ENCODE measurements at places on chromosomes 7 and 10. TPM values are rescaled to one million over a fixed set of nuclear protein-coding genes. Genes with fewer than 3 reads are reported as not detected.

DNA sequence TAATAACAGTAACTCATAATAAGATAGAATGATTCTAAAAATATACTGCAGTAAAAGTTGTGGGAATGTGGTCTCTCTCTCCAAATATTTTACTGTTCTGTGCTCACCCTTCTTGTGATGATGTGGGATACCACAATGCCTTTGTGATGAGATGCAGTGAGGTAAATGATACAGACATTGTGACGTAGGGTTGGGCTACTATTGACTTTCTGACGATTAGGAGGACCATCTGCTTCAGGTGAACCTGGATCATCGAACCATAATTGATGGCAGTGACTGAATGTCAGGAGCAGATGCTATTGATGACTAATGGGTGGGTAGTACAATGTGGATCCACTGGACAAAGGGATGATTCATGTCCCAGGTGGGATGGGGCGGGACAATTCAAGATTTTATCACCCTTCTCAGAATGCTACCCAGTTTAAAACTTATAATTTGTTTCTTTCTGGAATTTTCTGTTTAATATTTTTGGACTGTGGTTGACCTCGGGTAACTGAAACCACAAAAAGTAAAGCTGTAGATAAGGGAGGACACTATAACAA lies 73.9 kb upstream of the ARMC3 start:
- no peaks in the 10 kb centered on the region for H3K4me1 ChIP-seq
- no peaks in the 10 kb centered on the region for H3K27me3 ChIP-seq
- H3K27ac ChIP-seq: no peak overlapping the region
- DNase-seq: no peak
- no peaks in the 10 kb centered on the region for H3K36me3 ChIP-seq
- no peak overlapping the region for H3K4me3 ChIP-seq

GRCh38 chr7:128724743-128725142 lies 14.4 kb upstream of the CALU start:
- DNase-seq: no peak
- H3K27ac ChIP-seq: no peak overlapping the region
- H3K4me1 ChIP-seq: no peaks in the 10 kb centered on the region
- H3K4me3 ChIP-seq: no peak overlapping the region

DNA sequence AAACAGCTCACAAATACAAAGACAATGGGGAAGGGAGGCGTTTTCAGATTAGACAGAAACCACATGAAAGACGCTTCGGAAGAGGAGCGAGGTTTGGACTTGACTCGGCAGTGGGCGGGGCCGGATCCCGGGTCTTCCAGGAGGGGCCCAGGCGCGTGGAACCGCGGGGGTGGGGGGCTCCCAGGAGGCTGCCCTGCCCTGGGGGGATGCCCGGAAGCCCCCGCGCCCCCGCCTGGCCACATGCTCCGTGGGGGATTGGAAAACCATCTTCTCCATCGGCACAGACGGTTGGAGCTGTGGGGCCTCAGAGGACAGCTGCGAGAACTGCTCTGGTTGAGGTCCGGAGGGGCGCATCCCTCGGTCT lies 186.0 kb upstream of the SHH start:
- no peaks in the 10 kb centered on the region for H3K27me3 ChIP-seq
- DNase-seq: no peak
- no peaks in the 10 kb centered on the region for H3K36me3 ChIP-seq
- H3K27ac ChIP-seq: no peak overlapping the region

ZNF503 gene
- total RNA-seq: 0.12 TPM

DENND11 gene
- 62.5 TPM for total RNA-seq

FOXP2 gene
- not detected for total RNA-seq

JCAD gene
- total RNA-seq: not detected

UBE3C gene
- total RNA-seq: 57.5 TPM

SMKR1 gene
- 1.2 TPM for total RNA-seq

ITGA8 gene
- total RNA-seq: not detected

DNA sequence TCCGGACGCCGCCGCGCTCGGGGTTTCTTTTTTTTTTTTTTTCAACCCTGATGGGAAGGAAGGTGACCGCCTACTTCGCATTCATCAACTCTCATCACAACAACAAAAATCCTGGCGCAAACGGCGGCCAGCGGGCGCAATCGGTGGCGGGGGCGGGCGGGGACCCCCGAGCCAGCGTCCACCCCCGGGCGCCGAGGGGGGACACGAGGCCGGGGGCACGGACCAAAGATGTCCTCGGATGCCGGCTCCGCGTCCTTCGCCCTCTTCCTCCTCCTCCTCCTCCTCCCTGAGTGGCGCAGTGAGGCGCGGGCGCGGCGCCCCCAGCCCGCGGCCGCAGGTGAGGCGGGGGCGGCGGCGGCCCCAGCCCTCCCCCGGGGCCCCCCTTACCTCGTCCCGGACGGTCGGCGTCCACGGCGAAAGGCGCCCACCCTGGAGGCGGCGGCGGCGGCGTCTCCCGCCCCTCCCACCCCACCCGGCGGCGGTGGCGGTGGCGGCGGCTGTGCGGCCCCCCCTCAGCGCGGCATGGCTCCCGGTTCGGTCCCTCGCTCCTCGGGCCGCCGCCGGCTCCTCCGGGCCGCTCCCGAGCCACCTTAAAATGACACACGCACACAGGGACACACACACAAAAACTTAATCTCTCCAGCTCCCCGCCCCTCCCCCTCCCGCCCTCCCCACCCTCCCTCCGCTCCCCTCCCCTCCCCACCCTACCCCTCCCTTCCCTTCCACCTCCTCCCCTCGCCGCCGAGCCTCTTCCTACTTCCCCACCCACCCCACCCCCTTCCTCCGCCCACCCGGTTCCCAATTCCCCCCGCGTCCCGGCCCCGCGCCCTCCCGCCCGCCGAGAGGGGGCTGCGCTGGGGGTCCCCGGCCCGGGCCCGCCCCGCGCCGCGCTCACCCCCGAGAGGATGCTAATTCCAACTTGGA lies at the start of gene CTBP2:
CTBP2 (minus strand) TSS at position 632 of the 924 bp plus-strand sequence.
- DNase-seq: no peak
- no peaks in the 10 kb centered on the region for H3K36me3 ChIP-seq
- no peaks in the 10 kb centered on the region for H3K4me1 ChIP-seq
- H3K27ac ChIP-seq: no peak within 1 kb of the TSS
- peaks cover 11% of the 10 kb centered on the region for H3K27me3 ChIP-seq

WEE2 gene
- not detected for total RNA-seq

ASCC1 gene
- 14.3 TPM for total RNA-seq

GRCh38 chr10:49650724-49651034 lies 28.8 kb upstream of the C10orf53 start:
- DNase-seq: no peak
- no peaks in the 10 kb centered on the region for H3K4me1 ChIP-seq
- H3K27me3 ChIP-seq: no peaks in the 10 kb centered on the region
- H3K4me3 ChIP-seq: no peak overlapping the region
- H3K36me3 ChIP-seq: no peaks in the 10 kb centered on the region

GRCh38 chr10:24884793-24885192 lies 67.6 kb downstream of the PRTFDC1 start:
- DNase-seq: no peak
- no peaks in the 10 kb centered on the region for H3K27me3 ChIP-seq
- no peak overlapping the region for H3K27ac ChIP-seq
- peaks cover 90% of the 10 kb centered on the region for H3K4me1 ChIP-seq

HOXA11 gene
- total RNA-seq: not detected

GRCh38 chr10:124728830-124729661 lies 15.1 kb downstream of the FAM53B start:
- H3K4me3 ChIP-seq: peak overlapping the region; percentile 29
- H3K4me1 ChIP-seq: peaks cover 100% of the 10 kb centered on the region
- DNase-seq: no peak
- H3K27me3 ChIP-seq: no peaks in the 10 kb centered on the region
- H3K27ac ChIP-seq: peak overlapping the region; percentile 27

GALNT11 gene
- 23.6 TPM for total RNA-seq

CHST15 gene
- 1.2 TPM for total RNA-seq

- H3K4me1 ChIP-seq: no peaks in the 10 kb centered on the region
- H3K4me3 ChIP-seq: no peak overlapping the region
- no peak overlapping the region for H3K27ac ChIP-seq
- DNase-seq: no peak
These were observed 9.2 kb downstream of the CTBP2 start for GRCh38 chr10:125151170-125151552.

DNA sequence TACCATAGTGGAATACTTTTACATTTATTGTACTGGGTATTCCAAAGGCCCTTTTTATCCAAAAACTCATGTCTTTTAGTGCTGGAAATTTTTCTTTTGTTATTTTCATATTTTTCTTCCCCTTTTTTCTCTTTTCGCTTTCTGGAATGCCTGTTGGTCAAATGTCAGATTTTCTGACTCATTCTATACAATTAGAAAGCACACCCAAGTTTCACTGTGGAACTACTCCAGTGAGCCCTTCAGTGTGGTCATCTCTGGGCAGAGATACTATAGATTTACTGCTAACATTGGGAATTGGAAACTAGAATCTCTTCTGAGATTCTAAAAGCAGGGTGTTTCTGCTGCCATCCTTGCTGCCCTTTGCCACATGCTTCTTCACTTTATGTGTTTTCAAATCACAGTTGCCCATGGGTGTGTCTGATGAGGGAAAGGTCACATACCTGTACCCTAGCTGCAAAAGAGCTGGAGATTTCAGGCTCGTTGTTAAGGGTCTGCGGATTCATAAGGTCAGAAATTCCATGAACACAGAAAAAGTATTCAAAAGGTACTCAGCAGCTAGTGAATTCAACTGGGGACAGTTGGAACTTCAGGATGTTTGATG lies 5.6 kb upstream of the WASL start:
- no peaks in the 10 kb centered on the region for H3K36me3 ChIP-seq
- peaks cover 17% of the 10 kb centered on the region for H3K4me1 ChIP-seq

DNA sequence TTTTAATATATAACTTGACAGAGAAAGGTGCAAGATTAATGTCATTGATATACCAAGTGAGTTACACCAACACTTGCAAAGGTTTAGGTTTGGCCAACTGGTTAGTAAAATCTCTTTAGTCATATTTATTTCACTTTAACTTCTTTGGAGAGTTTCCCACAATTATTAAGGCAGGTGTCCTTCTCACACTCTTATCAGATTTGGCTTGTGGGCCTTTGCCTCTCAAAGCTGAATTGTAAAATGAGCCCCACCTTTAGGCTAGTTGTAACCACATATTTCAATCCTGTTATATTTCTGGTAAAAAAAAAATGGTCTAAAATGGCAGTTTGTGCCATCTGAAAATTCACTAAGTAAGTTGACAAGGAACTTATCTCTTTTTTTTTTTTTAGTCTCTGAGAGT lies 26.6 kb upstream of the FOXP2 start:
- H3K27me3 ChIP-seq: no peaks in the 10 kb centered on the region
- H3K4me3 ChIP-seq: no peak overlapping the region
- no peaks in the 10 kb centered on the region for H3K4me1 ChIP-seq
- no peaks in the 10 kb centered on the region for H3K36me3 ChIP-seq
- H3K27ac ChIP-seq: no peak overlapping the region
- no peak for DNase-seq

- H3K27ac ChIP-seq: no peak overlapping the region
- H3K4me1 ChIP-seq: peaks cover 21% of the 10 kb centered on the region
- no peaks in the 10 kb centered on the region for H3K27me3 ChIP-seq
These were observed 85.9 kb downstream of the VTI1A start for GRCh38 chr10:112532956-112533355.

DNA sequence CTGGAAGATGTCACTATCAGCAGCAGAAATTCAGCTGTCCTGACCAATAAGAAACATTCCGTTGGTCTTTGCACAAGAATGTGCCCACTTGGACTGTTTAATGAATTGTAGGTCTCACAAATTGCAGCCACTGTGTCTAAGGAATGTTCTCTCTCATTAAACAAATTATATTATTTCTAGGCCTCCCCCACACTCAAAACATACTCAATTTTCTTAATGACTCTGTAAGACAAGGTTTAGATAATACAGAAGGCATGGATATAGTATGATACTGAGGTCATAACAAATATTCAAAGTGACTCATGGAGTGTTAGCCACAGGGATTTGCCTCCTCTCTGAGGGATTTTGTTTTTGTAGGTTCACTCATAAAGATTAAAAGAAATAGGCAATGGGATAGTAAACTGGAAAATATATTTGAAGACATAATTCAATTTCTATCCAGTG lies 197.5 kb downstream of the PTN start:
- no peak overlapping the region for H3K27ac ChIP-seq
- no peaks in the 10 kb centered on the region for H3K4me1 ChIP-seq
- H3K36me3 ChIP-seq: no peaks in the 10 kb centered on the region
- no peak overlapping the region for H3K4me3 ChIP-seq
- no peaks in the 10 kb centered on the region for H3K27me3 ChIP-seq

GRCh38 chr7:106041140-106041717 lies 70.9 kb downstream of the SYPL1 start:
- H3K36me3 ChIP-seq: no peaks in the 10 kb centered on the region
- H3K4me3 ChIP-seq: no peak overlapping the region
- H3K4me1 ChIP-seq: peaks cover 26% of the 10 kb centered on the region
- no peak overlapping the region for H3K27ac ChIP-seq

GRCh38 chr7:19969859-19970493 lies 196.6 kb upstream of the TMEM196 start:
- no peaks in the 10 kb centered on the region for H3K27me3 ChIP-seq
- no peak for DNase-seq
- no peaks in the 10 kb centered on the region for H3K4me1 ChIP-seq
- no peaks in the 10 kb centered on the region for H3K36me3 ChIP-seq

GRCh38 chr10:124079864-124080263 lies 13.5 kb downstream of the CHST15 start:
- H3K4me3 ChIP-seq: no peak overlapping the region
- H3K27me3 ChIP-seq: no peaks in the 10 kb centered on the region
- H3K4me1 ChIP-seq: no peaks in the 10 kb centered on the region
- no peak for DNase-seq
- no peaks in the 10 kb centered on the region for H3K36me3 ChIP-seq

- no peaks in the 10 kb centered on the region for H3K27me3 ChIP-seq
- no peak overlapping the region for H3K4me3 ChIP-seq
- H3K36me3 ChIP-seq: no peaks in the 10 kb centered on the region
- H3K27ac ChIP-seq: no peak overlapping the region
- H3K4me1 ChIP-seq: no peaks in the 10 kb centered on the region
These were observed 171.3 kb downstream of the FZD1 start for GRCh38 chr7:91435381-91436059.

GRCh38 chr7:130506358-130506757 lies 14.5 kb downstream of the MEST start:
- H3K36me3 ChIP-seq: no peaks in the 10 kb centered on the region
- no peak overlapping the region for H3K27ac ChIP-seq
- no peak for DNase-seq
- H3K4me1 ChIP-seq: no peaks in the 10 kb centered on the region

- H3K27me3 ChIP-seq: no peaks in the 10 kb centered on the region
- H3K4me1 ChIP-seq: no peaks in the 10 kb centered on the region
- no peak for DNase-seq
- no peak overlapping the region for H3K4me3 ChIP-seq
- no peaks in the 10 kb centered on the region for H3K36me3 ChIP-seq
These were observed 143.5 kb downstream of the TFPI2 start for GRCh38 chr7:93747019-93747418.

DNA sequence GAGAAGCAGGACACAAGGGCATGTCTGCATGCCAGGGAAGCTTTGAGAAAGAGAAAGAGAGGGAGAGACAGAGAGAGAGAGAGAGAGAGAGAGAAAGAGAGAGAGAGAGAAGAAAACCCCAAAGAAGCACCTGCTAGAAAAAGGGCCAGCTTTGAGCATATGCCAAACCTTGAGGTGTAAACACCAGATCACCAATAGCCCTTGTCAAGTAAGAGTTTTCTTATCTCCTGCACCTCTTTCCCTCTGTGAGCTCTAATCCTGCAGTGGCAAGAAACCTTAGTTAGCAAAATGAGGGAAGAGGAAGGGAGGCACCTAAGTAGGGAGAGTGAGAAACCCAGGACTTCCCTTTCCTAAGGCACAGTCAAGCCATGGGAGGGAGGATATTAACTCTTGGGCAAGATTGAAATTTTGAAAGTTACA lies 11.3 kb upstream of the TRDMT1 start:
- H3K4me1 ChIP-seq: peaks cover 17% of the 10 kb centered on the region
- DNase-seq: no peak
- H3K36me3 ChIP-seq: no peaks in the 10 kb centered on the region
- H3K27me3 ChIP-seq: no peaks in the 10 kb centered on the region
- no peak overlapping the region for H3K4me3 ChIP-seq

Data from CD4-positive, alpha-beta memory T cell (primary cell).